ENCODE measurements at places on chromosomes 12 and 14.
A peak's percentile ranks its signal among the peaks of the same experiment; 100 is the strongest.

- DNase-seq, result no peak
These were observed 135.3 kb upstream of the SOX5 start for GRCh38 chr12:24084800-24085199.

DNA sequence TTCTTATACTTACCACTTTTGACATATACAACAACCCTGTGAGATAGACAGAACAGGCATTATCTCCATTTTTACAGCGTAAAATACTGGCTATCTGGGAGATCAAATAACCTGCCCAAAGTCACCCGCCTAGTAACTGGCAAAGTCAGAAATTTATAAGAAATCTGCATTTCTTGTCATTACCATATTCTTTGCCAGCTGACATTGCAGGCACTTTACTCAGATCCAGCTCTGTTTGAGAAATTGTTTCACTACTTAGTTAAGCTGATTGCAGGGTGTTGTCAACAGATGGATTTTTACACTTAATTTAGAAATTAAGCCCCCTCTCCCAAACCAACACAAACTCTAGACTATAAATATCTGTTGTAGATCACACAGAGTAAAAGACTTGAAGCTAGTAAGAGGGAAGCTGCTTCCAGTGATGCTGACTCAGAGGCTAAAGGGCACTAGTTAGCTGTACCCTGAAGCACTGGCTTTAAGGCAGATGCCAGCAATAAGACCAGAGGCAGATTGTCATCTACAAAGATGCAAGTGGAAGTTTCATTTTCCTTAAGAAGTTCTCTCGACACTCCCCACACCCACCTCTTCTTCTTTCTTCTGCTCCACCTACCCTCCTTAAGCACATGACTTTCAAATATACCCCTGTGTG, 153.1 kb downstream of the ANO6 start:
- DNase-seq, result no peak

DNA sequence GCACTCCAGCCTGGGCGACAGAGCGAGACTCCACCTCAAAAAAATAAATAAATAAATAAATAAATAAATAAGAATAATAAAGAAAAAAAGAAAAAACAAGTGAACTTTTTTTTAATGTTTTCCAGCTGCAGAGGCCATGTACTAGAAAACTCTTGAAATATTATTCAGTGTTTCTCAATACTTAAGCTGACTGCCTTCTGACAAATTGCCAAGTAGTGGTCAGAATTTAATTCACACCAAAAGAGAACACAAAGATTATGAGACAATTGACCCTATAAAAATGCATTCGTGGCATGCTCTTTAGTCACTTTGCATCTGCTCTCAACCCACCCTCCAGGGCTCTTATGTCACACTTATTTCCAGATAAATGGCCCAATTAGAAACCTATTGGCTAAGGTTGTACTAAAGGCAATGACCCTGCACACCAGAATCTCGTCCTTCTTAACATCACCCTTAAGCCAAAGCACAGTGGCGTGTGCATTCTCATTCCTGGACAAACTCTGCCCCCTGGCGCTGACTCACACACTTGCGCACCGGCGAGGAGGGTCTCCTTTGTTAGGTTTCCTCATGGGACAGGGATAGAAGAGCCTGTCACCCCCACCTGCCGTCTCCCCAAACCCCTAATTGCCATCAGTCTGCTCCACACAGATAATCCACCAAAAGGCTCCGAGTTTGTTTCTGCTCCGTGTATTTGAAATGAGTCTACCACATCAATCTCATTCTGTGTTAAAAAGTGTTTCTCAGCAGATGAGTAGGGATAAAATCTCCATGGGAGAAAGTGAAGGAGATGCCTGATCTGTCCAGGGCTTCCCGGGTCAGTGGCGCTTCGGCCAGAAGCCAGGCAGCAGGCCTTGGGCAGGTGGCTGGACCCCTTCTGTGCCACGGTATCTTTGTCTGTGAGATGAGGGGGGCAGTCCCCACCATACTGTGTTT, 73.1 kb upstream of the CEP83 start:
- DNase-seq, result peak; percentile 57

DNA sequence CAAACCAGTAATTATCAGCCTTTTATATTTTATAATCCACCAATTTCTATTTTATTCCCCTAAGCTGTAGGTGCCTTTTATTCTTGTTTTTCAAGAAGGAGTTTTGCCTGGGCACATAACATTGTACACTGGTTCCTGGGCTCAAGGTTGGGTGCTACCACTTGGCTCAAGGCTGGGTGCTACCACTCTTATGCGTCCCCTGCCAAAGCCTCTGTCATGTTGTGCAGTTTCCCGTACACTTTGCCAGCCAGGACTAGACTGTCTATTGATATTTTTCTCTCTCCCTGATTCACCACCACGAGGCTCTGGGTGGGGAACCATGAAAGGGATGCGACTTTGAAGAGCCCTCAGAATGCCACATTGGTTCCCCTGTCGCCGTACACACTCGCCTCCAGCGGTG, 52.5 kb upstream of the VASH1 start:
- no peak for DNase-seq

- DNase-seq, result no peak
These were observed 20.9 kb downstream of the ZC2HC1C start for GRCh38 chr14:75090353-75090752.

DNA sequence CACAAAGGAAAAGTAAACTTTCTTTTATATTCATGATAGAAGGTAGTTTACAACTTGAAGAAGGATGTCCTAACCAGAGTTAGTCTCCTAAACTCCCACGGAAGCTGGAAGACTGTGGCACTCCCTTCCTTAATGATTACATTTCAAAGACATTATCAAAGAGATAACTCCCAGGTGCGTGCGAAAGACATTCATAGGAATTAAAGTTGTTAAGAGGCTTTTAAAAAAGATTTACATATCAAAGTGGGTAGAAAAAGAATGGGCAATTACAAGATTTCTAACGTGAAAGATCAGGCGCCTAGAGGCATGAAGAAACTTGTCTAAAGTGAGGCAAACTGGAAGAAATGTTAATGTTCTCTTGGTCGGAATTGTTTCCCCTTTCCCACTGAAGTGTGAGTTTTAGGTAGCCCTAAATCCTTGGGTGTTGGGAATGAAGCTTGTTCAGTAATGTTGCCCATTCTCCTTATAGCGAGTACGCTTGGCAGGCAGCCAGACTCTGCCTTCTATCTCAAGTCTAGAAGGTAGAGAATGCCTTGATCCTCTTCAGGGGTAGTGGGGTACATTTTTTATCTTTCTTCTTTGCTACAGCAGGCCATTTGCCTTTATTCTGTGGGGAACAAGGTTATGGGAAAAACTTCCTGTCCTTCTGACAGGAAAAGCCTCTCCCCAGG, 642.0 kb downstream of the SLC6A15 start:
- DNase-seq, result no peak

- DNase-seq, result no peak
These were observed 722.3 kb upstream of the FLRT2 start for GRCh38 chr14:84807673-84808072.

GRCh38 chr12:10097521-10097920, 1.3 kb downstream of the CLEC1A start:
- DNase-seq, result no peak

GRCh38 chr14:66069036-66069435, 417.1 kb upstream of the CCDC196 start:
- DNase-seq, result no peak

DNA sequence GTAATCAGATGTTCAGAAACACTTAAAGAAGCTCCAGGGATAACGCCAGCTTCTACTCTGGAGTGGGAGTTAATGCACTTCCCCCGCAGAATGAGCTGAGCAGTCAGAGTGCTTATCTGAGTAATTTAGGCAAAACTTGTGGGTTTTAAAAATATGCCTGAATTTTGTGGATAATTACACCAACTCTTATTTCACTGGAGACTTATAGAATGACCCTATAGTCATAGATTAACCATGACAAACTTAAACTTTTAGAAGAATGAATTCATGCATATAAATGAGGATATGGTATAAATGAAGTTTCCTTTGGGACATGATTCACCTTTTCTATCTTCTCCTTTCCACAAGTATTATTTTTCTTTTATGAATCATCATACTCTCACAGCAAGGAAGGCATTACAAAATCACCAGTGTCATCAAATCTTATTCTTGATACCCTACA, 241.1 kb upstream of the FBXO33 start:
- DNase-seq, result no peak

DNA sequence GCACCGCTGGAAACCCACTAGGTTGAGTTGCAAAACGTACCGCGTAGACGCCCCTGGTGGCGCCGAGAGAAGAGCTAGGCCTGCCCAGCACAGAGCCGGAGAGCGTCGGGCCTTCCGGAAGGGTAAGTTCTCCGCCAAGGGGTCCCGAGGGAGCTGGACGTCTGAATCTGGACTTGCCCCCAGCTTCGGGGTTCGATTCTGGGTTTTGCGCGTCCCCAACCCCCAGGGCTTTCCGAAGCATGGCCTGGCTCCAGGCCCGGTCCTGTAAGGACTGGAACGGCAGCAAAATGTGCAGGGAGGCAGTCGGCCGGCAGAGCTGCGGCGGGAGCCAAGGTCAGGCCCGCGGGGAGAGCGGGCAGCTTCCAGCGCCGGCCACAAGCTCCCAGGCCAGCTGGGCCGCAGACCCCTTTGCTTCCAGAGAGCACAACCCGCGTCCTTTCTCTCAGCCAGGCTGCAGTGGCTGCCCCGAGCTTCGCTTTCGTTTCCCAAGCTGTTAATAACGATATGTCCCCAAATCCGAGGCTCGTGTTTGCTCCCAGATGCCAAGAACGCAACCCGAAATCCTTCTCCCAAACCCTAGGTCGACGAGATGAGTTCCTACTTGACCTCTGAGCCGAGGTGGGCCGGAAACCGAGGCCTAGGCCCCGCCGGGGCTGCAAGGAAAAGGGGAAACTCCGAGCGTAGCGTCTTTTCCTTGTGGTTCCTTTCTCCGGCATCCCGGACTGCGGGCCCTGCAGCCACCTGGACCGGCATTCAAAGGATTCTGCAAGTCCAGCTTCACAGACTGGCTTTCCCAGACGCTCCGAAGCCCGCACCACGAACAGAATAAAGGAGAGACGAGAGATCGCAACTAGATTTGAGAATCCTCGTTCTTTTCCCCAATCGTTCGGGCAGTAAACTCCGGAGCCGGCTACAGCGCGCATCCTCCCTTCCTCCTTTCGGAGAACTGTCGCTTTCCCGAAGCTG, 3.2 kb upstream of the TBX5 start:
- no peak for DNase-seq

- DNase-seq, result no peak
These were observed 405.5 kb downstream of the MDGA2 start for GRCh38 chr14:47269756-47270492.

GRCh38 chr12:66719862-66720261, 41.0 kb upstream of the GRIP1 start:
- no peak for DNase-seq

GRCh38 chr14:73762375-73762822, 48.2 kb upstream of the PNMA1 start:
- no peak for DNase-seq

- DNase-seq, result no peak
These were observed 616 bp downstream of the BCL11B start for GRCh38 chr14:99271221-99271941.

DNA sequence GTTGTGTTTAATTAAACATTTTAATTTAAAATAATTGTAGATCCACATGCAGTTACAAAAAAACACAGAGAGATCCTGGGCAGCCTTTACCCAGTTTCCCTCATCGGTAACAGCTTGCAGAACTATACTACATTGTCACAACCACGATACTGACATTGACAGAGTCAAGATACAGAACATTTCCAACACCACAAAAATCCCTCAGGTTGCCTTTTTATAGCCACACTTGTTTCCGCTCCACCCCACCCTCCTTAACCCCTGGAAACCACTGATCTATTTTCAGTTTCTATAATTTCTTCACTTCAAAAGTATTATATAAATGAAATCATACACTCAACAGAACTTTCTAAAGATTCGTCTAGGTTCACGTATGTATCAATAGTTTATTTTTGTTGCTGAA, 458.8 kb upstream of the SOX5 start:
- DNase-seq, result no peak

DNA sequence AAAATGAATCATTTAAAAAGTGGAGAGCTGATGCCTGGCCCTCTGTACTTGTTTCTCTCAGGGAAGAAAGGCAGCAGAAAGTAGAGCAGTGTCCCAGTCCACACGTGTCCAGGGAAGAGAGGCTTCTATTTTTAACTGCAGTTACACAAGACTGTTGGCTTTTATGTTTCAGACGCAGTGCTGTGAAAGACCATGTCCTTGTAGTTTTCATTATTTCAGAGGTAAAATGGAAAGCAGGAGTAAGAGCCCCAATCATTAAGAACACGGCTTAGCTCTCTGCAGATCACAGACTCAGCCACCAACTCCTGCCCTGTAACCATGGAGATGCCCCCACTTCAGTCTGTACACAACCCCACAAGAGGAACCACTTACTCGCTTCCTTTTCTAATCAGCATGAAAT, 336.3 kb downstream of the DAD1 start:
- no peak for DNase-seq

DNA sequence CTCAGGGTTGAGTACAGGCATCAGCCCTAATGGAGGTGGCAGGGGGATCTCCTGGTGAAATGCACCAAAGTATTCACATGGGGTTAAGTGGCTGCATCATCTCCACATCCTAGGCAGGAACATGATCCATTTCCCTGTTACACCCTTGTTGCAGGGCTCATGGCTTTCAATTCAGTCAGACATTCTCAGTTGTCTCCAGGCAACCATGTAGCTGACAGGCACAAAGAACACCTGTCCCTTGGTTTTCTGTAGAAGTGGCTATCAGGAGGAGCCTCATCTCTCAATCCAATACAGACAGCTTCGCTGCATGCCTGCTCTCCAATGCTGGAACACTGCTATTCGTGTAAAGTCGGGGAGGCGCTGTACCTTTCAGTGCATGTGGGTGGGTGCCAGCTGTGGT, 299.0 kb upstream of the FOXG1 start:
- no peak for DNase-seq

- no peak for DNase-seq
These were observed 213.9 kb upstream of the FKBP4 start for GRCh38 chr12:2580821-2581220.

Data from stimulated activated CD4-positive, alpha-beta T cell treated with anti-CD3 and anti-CD28 coated beads, Interleukin-15, amount 100 ng/mL, for 48 hours (primary cell).